T-helper 2 cell treated with Interferon-gamma antibody and Interleukin-4, amounts not matched to agents 100 ng/mL and 5 ng/mL, for 36 hours (primary cell): ENCODE measurements at places on chromosomes 1 and 21. TPM values are rescaled to one million over a fixed set of nuclear protein-coding genes. Genes with fewer than 3 reads are reported as not detected.

The SEC16B gene
- total RNA-seq: not detected in 2 replicates

The FBXO2 gene
- total RNA-seq: 0.41 and 0.59 TPM in 2 replicates

The FYB2 gene
- total RNA-seq: not detected in 2 replicates

The ALPL gene
- total RNA-seq: not detected in 2 replicates

The LRRIQ3 gene
- 0.30 and 0.48 TPM in 2 replicates for total RNA-seq

The IFI44 gene
- 61.4 and 65.9 TPM in 2 replicates for total RNA-seq

The RPAP2 gene
- 33.6 and 38.1 TPM in 2 replicates for total RNA-seq

The RGS8 gene
- total RNA-seq: not detected in 2 replicates

The OR2T11 gene
- total RNA-seq: not detected in 2 replicates

The SPATA46 gene
- total RNA-seq: not detected in 2 replicates

The SPRR3 gene
- not detected in 2 replicates for total RNA-seq

The LEFTY1 gene
- total RNA-seq: not detected in 2 replicates

The PGLYRP3 gene
- total RNA-seq: not detected in 2 replicates

The OR14K1 gene
- not detected in 2 replicates for total RNA-seq

The TNN gene
- not detected in 2 replicates for total RNA-seq

The RHD gene
- total RNA-seq: not detected in 2 replicates

The MATN1 gene
- total RNA-seq: 0.20 TPM in 1 of 2 replicates, not detected in the other

The KRTAP10-9 gene
- not detected in 2 replicates for total RNA-seq

The PLA2G5 gene
- total RNA-seq: not detected in 2 replicates

The ADAMTS4 gene
- total RNA-seq: 0.30 and 1.0 TPM in 2 replicates

The CNST gene
- 27.2 and 28.7 TPM in 2 replicates for total RNA-seq

The NSUN4 gene
- total RNA-seq: 22.6 and 24.2 TPM in 2 replicates

The AMPD1 gene
- not detected in 2 replicates for total RNA-seq

The STIL gene
- 36.7 and 40.7 TPM in 2 replicates for total RNA-seq

The PARP1 gene
- total RNA-seq: 184 and 189 TPM in 2 replicates

The ZBTB21 gene
- total RNA-seq: 16.3 and 19.2 TPM in 2 replicates

The CD34 gene
- total RNA-seq: 0.02 and 0.05 TPM in 2 replicates

The RNF186 gene
- not detected in 2 replicates for total RNA-seq

The CAPN8 gene
- total RNA-seq: not detected in 2 replicates

The CEP104 gene
- total RNA-seq: 43.0 and 44.7 TPM in 2 replicates

The OR2T33 gene
- not detected in 2 replicates for total RNA-seq

The FMO1 gene
- total RNA-seq: not detected in 2 replicates

The BARHL2 gene
- not detected in 2 replicates for total RNA-seq
